H1 (cell line): ENCODE measurements at places on chromosomes 7 and 10.

DNA sequence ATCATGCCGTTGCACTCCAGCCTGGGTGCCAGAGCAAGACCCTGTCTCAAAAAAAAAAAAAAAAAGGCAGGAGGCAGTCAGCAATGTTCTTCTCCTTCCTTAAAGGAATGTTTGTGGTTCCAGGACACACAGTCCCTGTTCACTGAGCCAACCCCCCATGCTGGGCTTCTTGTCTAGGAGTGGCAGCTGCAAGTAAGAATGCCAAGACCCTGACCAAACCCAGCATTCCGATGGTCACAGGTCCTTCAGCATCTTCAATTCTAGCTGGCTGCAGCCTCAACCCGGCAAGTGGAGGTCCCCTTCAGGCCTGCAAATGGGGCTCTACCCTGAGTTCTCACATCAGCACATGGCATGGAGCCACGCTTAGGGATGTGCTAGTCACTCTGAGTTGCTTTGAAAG lies 38.2 kb upstream of the CUX1 start:
- no peak for DNase-seq

DNA sequence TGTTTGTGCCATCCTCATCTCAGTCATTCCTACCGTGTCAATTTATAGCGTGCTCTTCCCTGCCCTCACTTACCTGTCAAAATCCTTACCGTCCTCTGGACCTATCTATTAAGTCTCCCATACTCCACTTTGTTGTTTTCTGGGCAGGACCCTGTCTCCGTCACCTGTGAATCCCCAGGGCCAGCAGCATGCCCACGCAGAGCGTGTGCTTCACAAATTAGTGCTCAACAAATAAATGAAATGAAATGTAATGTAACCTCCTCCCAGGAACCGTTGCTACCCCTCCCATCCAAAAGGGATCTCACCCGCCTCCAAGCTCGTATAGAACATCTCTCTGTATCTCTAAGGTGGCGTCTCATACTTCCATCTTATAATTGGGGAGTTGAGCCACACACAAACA lies 589.9 kb upstream of the MGMT start:
- no peak for DNase-seq

DNA sequence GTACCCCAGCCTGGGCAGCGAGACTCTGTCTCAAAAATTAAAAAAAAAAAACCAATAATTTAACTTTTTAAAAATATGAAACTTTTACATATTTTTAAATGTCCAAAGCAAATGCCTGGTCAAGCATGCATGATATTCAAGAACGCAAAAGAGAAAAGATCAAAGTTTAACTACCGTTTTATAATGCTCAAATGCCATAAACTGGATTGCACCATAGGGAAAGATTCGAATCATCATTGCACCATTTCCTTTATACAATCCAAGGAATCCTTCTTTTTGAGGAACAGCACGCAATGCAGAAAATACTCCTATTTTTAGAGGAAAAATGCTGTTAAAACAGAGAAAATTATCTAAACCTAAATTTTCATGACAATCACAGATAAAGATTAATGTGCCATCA lies 20.9 kb downstream of the SLC25A16 start:
- no peak for DNase-seq

DNA sequence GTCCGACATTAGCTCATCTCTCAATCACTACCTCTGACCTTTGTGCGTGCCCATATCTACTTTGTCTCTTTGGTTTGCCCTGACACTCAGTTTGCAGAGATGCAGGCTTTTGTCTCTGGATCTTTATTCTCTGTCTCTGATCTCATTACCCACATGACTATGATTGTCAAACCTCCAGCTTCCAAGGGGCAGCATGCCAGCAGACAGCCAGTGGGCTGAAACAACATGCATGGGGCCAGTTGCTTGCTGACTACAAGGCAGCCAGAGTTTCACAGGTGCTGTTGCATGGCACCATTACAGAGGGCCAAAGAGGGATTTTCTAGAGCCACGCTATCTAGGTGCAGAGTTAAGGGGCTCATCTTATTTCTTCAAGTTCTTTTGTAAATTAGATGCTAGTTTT lies 146.2 kb downstream of the SPAG6 start:
- DNase-seq: no peak

- DNase-seq: no peak
Observed at GRCh38 chr7:25765110-25765655, 386.8 kb upstream of the NFE2L3 start.

DNA sequence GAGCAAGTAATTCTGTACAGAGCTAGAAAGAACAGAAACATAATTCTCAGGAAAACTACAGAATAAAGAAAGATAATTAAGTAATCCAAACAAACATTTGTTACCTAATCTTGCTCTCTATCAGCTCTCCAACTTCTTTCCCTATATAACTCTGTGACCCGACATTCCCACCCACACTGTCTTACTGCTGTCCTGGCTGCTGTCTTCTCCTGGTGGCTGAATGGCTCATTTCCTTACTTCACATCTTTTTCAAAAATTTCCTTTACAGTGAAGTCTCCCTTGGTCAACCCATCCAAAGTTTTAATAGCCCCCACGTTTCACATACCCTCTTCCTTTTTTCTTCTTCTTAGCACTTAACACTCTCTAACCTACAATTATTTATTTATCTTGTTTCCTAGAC lies 64.0 kb downstream of the HYCC1 start:
- no peak for DNase-seq

DNA sequence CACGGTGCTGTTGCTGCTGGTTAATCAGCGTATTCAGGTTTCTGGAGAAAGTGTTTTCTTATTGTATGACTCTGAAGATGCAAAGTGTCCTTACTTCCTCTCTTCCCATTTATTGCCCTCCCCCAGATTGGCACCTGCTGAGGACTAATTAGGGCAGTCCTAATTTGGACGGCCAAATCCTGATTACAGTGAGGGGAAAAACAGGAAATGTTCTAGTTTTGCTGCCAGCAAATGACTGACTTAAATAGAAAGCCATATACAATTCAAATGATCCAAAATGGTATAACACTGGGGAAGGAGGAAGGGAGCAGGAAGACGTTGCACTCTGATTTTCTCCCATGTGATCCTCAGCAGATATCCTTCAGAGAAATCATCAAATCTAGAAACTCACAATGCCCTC lies 222.4 kb upstream of the LRGUK start:
- DNase-seq: no peak

- DNase-seq: no peak
Observed at GRCh38 chr10:117373823-117374505, 1.3 kb downstream of the PDZD8 start.

DNA sequence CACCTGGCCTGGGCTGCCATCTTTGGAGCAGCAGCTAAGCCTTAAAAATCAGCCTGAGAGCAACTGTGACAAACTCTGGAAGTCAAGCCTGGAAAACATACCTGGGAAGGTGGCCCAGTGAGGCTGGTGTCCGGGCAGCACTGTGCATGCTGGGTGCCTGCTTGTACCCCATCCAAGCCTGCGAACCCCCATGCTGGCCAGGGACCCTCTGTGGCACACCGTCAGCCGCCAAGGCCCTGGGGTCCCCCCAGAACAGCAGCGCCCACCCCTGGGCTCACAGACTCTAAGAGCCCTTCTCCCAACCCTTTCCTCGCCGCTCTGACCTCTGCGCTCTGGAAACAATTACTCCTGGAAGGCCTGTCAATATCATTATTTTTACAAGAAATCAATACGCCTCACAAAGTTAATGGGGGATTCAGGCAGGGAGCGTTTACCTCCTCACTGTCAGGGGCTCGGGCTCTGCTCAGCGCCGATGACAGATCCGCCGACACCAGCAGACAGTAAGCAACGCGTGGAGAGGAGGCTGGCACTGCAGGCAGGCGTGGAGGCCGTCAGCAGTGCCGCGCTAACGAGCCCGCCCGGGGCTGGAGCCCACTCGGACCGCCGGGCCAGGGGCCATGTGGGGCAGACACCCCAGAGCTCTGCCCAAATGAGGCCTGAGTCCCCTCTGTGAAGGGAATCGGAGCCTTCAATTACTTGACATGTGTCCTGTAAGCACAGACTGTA lies 54.4 kb downstream of the EBF3 start:
- DNase-seq: no peak

DNA sequence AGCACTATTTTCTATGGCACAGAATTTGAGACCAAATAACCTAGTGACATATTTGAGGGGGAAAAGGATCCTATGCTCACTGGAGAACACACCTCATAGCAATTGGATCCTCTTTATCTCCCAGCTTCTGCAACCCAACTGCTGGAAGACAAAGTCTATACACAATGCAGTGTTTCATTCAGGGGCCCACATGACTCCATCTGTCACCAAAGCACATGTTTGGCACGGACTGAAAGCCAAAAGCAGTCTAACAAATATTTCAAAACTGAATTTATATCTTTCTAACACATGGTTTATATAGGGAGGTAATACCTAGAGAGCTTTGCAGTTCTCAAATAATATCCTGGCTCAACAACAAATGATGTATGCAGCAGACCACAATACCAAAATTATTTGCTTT lies 39.2 kb downstream of the ADAM12 start:
- DNase-seq: no peak

GRCh38 chr10:62258926-62259325 lies 9.7 kb downstream of the RTKN2 start:
- no peak for DNase-seq

GRCh38 chr10:28812384-28813372 lies 135.4 kb downstream of the BAMBI start:
- DNase-seq: peak; percentile 28

GRCh38 chr7:76074972-76075370 lies 27.1 kb downstream of the MDH2 start:
- no peak for DNase-seq

GRCh38 chr7:98617051-98617959 lies at the start of gene NPTX2:
Gene NPTX2 (plus strand): TSS chr7:98617285. CDS start chr7:98617462, 177 bp downstream.
- no peak for DNase-seq

- DNase-seq: no peak
Observed at GRCh38 chr10:126634911-126635310, 35.6 kb downstream of the C10orf90 start.

DNA sequence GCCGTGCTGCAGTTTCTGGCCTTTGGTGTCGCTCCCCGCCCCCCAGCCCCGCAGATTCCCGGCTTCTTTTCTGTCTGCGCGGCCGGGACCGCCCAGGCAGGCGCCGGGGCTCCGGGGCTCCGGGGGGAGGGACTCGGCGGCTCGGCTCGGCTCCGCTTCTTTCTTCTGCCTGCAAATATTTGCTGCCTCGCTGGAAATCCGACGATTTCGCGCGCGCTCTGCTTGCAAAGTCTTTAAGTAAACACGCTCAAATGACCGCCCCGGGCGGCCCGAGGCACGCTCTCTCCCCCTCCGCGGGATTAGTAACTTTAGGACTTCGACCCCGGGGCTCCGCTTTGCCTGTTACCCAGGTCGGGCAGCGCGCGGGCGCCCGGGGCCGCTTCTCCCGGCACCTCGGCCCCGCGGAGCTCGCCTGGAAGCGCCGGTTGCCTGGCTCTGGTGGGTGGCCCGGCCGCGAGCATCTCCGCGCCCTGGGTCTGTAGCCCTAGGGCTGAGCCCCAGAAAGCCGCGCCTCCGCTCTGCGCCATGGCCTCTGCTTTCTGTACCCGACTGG lies 3.9 kb upstream of the GATA3 start:
- no peak for DNase-seq

GRCh38 chr7:1586827-1587705 lies 17.2 kb upstream of the PSMG3 start:
- no peak for DNase-seq

- DNase-seq: no peak
Observed at GRCh38 chr7:81075150-81075549, 156.3 kb upstream of the SEMA3C start.

DNA sequence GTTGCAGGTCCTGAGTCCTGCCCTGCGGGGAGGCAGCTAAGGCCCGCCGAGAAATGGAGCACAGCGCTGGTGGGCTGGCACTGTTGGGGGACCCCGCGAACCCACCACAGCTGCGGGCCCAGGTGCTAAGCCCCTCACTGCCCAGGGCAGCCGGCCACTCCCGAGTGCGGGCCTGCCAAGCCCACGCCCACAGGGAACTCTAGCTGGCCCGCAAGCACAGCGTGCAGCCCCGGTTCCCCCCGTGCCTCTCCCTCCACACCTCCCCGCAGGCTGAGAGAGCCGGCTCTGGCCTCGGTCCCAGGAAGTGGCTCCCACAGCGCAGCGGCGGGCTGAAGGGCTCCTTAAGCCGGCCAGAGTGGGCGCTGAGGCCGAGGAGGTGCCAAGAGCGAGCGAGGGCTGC lies 3.5 kb upstream of the NSMCE4A start:
- DNase-seq: no peak

DNA sequence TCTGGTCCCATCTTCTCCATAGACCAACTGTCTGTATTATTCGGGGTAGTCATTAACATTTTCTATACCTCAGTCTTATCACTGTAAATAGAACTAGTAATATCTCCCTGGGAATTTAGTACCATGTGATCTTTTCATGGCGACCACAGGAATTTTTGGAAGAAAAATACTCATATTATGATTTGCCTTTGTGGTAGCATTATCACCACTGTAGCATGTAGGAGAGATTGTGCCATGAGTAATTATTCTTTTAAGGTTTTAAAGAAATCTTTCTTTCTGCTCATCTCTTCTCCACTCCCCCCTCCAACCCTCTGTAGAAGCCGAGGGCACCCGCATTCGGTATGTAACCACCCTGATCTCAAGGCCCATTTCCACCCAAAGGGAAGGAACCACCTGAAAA lies 25.0 kb downstream of the ZNF365 start:
- DNase-seq: no peak

DNA sequence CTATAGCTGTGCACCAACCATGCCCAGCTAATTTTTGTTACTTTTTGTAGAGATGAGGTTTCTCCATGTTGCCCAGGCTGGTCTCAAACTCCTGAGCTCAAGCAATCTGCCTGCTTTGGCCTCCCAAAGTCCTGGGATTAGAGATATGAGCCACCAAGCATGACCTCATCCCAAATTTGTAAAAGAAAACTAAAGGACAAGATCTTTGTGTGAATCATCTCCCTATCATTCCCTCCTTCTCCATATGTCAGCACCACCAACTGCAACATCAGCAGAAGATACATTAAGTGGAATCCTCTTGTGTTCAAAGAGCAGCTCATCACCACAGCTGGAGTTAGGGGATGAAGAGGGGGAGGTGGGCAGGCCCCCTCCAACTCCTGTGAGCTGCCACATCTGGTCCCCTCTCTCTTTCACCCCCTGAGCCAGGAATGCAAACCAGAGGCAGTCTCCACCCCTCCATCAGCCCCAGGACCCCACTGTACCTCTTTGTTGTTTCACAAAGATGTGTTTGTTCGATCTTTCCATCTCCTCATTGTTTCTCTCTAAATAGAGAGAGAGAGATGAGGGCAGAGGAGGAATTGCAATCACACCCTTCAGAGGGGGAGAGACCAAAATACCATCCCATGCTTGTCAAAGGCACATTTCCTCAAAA lies 47.3 kb upstream of the PIP4K2A start:
- no peak for DNase-seq

- no peak for DNase-seq
Observed at GRCh38 chr7:37225285-37225969, 223.2 kb downstream of the ELMO1 start.

DNA sequence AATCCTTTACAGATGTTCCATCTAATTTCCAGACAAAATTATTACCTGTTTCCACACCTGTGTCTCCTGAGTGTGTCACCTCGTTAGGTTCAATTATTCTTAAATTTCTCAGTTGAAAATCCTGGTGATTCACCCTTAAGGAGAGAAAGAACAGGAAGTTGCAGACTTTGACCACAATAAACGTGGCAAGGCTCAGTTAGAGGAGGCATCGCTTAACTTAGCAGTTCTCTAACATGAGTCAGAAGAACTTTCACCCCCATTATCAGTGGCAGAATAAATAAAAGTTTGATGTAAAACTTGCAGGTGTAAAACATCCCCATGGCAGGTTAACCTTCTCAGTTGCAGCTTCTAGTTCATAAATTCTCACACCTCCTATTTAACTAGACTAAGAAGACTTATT lies 8.3 kb downstream of the XPNPEP1 start:
- no peak for DNase-seq
